Frontal cortex (tissue), 4 donors: ENCODE measurements at places on chromosomes 12 and 14. TPM values are rescaled to one million over a fixed set of nuclear protein-coding genes. Genes with fewer than 3 reads are reported as not detected.

The OR4K1 gene
- not detected for total RNA-seq

The KRT82 gene
- not detected for total RNA-seq

The FOXN4 gene
- under 0.01 TPM for total RNA-seq

The KLHL33 gene
- total RNA-seq, result under 0.01 TPM

The PLEKHG7 gene
- not detected for total RNA-seq

The RTL1 gene
- total RNA-seq, result not detected

The TMCC3 gene
- 9.0 TPM for total RNA-seq

The CRACR2A gene
- 0.82 TPM for total RNA-seq

The ZFHX2 gene
- total RNA-seq, result 1.2 TPM

The C12orf54 gene
- not detected for total RNA-seq

The COX8C gene
- not detected for total RNA-seq

The TEX52 gene
- not detected for total RNA-seq

The TROAP gene
- total RNA-seq, result 2.9 TPM

The GDF3 gene
- not detected for total RNA-seq

The SLC17A8 gene
- 11.0 TPM for total RNA-seq

The LALBA gene
- total RNA-seq, result not detected

The NANOG gene
- not detected for total RNA-seq

The GAS2L3 gene
- total RNA-seq, result 66.0 TPM

The JDP2 gene
- total RNA-seq, result 5.3 TPM

The KCNC2 gene
- 22.4 TPM for total RNA-seq

The LHX5 gene
- total RNA-seq, result 0.41 TPM

The RIMKLB gene
- 164 TPM for total RNA-seq

The TCP11L2 gene
- total RNA-seq, result 47.3 TPM

The GPR33 gene
- not detected for total RNA-seq

The SSPN gene
- 4.1 TPM for total RNA-seq

The JPH4 gene
- 32.2 TPM for total RNA-seq
